Central memory CD4-positive, alpha-beta T cell (primary cell): ENCODE measurements at places on chromosomes 2 and 18.

DNA sequence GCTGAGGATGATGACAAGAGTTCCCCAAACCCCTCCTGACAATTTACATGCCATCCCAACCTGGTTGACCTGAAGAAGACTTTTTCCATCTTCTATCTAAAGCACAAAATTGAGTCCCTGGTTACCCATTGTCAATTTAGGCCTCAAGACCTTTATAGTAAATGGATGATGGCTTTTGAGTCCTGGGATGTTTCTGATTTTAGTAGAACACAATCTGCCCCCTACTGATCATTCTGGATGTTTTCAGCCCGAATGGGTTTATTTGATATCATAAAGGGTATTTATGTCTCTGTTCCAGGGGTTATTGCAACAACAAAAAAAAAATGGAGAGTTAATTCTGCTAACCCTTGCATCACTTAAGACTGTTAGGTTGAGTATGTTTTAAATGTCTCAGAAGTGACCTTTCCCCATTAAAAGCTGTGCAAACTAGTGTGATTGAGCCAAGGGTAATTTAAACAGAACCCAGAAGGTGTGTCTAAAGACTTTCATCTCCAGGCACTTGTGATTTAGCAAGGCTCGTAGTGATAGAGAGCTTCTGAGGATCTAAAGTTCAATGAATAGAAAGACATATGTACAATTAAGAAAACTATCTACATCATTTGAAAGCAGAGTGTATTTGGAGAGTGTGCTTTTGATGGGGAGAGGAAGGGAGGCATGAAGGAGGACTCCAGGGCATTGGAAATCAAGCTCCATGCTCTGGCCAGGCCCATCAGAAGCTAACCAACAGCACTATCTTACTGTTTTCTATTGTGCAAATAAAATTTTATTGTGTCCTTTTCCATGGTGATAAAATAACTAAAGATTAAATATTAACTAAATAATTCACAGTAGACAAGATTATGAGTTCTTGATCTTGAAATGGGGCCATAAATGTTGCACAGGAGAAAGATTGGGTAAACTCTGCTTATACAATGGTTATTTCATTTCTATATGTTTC is 96.6 kb upstream of the NOSTRIN start:
- no peak for DNase-seq

GRCh38 chr2:33496150-33496549 is 19.7 kb downstream of the RASGRP3 start:
- no peak for DNase-seq

DNA sequence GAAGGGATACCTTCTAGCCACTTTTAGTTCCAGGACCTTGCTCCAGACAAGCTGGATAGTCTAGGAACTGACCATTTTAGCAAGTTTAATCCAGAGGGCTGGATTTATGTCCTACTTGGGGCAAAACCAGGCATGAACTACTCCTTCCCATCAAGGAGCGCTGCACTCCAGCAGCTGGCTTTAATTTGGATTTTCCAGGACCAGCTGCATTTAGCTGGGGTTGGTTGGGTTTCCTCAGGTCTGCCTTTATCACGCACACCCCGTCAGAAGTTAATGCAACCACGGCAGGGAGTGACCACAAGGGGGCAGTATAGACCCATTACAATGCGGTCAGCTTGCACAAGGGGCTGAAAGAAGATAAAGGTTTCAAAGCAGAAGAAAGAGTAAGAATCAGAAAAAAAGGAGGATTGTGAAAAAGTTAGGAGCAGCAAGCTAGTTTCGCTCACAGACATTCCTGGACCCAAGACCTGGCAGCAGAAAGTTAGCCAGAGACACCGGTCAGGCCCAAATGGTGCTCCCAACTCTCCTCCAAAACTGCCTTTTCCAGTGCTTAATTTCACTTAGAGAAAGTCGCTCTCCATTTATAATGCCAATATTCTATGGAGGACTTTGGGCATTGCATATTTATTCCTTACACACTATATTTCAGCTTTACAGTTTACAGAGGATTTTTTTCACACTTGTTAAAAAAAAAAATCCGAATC is 40.1 kb downstream of the SLC4A1AP start:
- DNase-seq: peak; percentile 73

- no peak for DNase-seq
Measured at GRCh38 chr18:54330768-54331548, 26.7 kb downstream of the STARD6 start.

GRCh38 chr18:22778996-22779395 is 154.1 kb upstream of the RBBP8 start:
- no peak for DNase-seq
